ENCODE measurements at places on chromosomes 16 and 17. TPM values are rescaled to one million over a fixed set of nuclear protein-coding genes. Genes with fewer than 3 reads are reported as not detected.

The DNAH9 gene
- total RNA-seq = not detected

DNA sequence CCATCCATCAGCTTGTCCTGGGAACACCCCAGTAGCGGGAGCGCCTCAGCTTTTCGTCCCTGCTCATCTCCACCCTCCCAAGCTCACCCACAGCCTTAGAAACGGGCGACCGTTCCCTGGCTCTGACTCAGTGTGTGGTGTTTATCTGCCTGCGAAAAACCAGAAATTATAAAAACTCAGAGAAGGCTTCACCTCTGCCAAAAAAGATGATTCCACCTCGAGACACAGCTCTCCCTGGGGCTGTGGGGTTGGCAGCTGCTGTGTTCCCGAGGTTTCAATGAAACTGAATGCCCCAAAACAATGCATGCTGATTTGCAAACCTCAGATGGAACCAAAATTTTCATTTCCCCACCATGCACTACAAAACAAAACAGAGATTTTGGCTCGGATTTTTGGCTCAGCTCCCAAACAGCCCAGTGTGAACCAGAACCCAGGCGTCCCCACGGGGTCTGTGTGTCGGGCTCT, 62.4 kb upstream of the MED9 start:
- no peak for DNase-seq

- DNase-seq = peak; percentile 46
These were observed 16.6 kb downstream of the CD7 start for GRCh38 chr17:82300707-82301270.

GRCh38 chr17:40170325-40170724, 6.9 kb upstream of the RAPGEFL1 start:
- DNase-seq = no peak

DNA sequence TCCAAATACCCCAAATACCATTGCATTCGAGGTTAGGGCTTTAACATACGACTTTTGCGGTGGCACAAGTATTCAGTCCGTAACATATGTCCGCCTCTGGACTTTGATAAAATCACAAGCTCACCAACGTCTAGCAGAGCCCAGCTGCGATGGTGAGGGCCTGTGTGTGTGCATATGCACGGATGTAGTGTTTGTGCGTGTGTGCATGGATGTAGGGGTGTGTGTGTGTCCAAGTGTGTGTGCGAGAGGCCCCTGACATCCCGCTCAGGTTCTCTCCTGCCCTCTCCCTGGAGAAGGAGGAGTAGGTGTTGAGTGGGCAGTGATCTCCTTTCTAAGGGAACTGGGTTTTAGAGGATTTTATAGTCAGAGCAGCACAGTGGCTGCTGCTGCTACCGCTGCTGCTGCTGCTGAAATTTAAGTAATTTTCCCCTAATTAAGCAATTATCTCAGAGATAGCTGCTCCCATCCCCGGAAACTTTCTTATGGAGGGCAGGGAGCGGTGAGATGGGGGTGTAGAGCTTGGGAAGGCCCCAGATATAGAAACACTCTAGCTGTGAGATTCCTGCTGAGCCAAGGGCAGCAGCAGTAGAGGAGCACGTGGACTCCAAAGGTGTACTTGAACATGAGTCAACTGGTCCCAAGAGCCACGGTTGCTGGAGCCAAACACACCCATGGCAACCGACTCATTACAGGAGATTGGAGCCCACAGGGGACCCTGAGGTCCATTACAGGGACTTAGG, 121.7 kb upstream of the SDK2 start:
- DNase-seq = no peak

All from activated T-helper 2 cell treated with anti-CD3 and anti-CD28 coated beads, Interferon-gamma antibody, Interleukin-2, Interleukin-4, amounts not matched to agents 10 μg/mL and 5 μg/mL and 100 μg/mL, durations not matched to agents 14 hours and 24 hours and 36 hours (primary cell).